ENCODE measurements at places on chromosomes 7 and 10.
A peak's percentile ranks its signal among the peaks of the same experiment; 100 is the strongest.

DNA sequence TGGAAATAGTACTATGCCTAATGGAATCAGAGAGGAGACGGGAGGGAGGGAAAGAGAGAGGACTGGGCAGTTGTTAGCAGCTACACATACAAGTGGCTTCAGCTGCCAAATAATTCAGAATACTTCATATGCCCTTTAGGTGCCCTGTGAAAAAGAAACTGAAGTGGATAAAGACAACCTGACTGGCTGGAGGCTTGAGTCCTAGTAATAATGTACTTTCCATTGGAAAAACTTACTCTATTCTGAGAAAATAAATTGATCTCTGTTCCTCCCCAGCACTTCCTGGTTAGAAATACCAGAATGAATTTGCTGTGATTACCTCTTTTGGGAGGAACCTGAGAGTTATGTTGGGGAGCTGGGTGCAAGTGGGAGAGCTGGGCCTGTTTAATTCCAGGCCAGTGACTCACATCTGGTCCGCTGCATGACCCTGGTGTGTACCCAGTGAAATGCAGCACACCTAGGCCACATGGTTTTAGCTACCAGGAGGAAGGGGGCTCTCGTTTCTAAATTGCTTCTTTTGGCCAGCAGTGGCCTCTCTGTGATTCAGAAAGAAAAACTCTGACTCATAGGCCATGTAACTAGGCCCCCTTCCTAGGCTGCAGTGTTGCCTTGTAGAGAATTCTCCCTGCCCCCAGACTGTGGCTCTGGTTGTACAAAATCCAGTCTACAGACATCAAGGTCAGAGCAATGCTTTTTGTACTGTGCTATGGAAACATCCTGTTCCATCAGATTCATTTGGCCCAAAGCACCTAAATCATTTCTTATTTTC is 6.5 kb downstream of the AGFG2 start:
- no peak for DNase-seq

DNA sequence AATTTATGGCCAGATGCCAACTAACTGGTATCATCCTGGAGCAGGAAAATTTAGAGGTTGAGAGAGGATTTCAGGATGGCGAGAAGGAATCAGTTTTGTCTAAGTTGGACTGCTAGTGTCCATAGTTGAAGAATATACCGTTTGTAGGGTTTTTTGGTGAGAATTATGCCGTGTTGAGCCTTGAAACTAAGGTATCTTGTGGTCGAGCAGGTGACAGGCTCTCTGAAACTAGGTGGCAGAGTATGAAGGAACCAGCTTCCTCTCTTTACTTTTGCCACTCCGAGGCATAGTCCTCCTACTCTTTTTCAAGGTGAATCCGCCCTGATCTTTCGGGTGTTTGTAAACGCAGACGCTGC is 9.7 kb downstream of the MDFIC start:
- DNase-seq = no peak

DNA sequence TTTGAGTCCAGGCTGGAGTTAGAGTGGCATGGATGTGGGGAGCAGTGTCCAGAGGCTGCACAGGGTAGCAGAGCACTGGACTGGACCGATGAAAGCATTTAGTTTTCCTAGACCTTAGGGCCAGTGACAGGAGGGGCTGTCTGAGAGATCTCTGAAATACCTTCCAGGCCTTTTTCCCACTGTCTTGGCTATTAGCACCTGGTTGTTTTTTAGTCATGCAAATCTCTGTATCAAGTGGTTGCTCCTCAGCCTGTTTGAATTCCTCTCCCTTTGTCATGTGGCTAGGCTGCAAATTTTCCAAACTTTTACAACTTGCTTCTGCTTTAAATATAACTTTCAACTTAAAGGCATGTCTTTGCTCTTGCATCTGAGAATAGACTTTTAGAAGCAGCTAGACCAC is 504.3 kb upstream of the VSTM2A start:
- DNase-seq = no peak

GRCh38 chr10:64071218-64071617 is 550.0 kb downstream of the REEP3 start:
- DNase-seq = no peak

- peak; percentile 92 for DNase-seq
These were observed 7.5 kb downstream of the ANKIB1 start for GRCh38 chr7:92253251-92253650.

DNA sequence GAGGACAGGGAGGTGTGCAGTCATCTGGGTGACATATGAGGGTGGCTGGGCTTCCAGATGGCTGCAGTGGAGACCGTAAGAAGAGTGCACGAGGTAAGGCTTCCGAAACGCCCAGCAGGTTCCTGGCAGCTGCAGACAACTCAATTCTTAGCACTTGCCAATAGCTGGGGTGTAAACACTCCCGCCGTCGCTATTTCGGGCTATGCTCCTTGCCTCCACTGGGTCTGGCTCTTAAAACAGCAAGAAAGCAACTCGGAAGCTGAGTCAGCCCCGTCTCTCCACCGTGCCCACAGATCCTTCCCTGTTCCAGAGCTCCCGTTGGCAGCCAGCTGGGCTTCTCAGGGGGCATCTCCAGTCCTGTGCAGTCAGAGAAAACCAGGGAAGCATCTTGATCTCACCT is 6.1 kb upstream of the PDGFA start:
- no peak for DNase-seq

DNA sequence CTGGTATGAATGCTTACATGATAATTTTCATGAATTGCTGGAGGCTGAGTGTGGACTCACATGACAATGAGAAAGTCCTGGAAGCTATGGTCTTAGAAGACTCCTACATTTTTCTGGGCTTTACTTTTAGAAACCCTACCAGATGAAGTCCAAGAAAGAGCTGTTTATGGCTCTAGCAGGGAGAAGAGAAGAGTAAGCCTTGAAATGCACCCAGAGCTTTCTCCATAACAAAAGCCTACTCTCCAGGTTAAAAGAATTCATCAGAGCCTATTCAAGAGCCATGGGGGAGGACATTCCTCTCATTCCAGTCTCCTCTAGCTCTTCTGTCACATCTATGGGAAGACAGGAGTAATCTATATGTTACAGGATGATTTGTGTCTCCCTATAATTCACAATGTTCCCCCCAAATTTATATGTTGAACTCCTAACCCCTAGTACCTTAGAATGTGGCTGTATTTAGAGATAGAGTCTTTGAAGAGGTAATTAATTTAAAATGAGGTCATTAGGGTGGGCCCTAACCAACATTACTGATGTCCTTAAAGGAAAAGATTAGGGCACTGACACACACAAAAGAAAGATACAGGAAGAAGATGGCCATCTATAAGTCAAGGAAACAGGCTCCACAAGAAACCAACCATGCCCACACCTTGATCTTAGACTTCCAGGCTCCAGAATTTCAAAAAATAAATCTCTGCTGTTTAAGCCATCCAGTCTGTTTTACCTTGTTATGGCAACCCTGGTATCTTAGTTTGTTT is 193.8 kb upstream of the PTER start:
- DNase-seq = no peak

- DNase-seq = no peak
These were observed 117.2 kb upstream of the GLCCI1 start for GRCh38 chr7:7851381-7851780.

GRCh38 chr7:139883814-139884213 is 54.8 kb downstream of the TBXAS1 start:
- no peak for DNase-seq

DNA sequence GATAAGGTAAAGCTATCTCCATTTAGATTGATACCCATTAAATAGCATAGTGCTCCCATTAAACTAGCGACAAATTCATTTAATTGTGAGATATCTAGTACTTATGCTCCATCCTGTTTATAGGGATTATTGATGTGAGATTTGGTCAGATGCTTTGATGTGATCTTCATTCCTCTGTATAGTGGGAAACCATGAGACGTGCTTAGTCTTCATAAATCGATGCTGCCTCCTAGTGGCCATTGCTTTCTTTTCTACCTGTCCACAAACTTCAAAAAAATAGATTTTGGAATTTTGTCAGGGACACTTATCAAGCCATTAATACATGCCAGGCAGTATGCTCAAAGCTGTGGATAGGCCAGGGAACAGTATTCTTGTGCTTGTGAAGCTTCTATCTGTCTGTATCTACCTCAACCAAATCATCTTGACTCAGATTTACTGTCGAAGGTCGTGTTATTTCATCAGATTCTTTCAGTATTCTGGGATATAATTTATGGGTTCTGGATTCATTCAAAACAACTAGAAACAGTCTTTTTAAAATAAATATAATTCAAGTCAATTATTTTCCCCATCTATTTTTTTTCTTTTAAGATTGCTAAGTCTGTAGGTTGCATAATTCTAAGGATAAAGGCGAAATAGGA is 12.0 kb downstream of the LSM8 start:
- peak; percentile 63 for DNase-seq

DNA sequence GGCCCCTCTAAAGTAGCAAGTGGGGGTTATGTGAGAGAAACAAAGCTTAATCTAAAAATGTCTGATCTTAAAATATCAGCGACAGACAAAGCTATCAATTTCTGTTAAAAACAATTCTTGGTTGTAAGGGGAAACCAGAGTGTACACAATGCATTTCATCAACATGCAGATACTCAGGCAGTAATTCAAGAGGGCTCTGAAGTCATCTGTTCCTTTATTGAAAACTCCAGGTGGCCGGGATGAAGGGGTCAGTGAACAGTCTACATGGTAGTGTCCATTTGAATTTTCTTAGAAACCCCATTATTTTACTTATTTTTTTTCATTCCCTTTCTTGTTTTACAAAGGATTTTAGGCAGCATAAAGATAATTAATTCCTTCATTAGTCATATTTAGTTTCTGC is 36.7 kb upstream of the BTBD16 start:
- DNase-seq = no peak

DNA sequence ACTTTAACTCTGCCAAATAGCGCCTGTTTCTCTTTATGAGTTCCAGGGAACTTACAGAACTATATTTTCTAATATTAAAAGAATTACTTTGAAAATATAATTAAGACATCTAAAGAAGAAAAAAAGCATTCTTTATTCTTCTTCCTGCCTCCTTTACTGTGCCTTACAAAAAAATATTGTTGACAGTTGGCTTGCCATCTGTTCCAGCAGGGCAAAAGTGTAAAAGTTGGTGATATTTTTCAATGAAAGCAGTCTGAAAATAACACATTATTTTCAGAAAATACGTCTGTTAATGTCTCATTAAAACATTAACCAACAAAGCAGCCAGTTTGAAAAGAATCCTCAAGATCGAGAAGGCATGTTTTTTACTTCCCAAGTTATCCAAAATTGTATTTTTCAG is 1032.2 kb upstream of the LRRTM3 start:
- DNase-seq = no peak

- no peak for DNase-seq
These were observed 20.5 kb downstream of the NOM1 start for GRCh38 chr7:156969972-156970420.

DNA sequence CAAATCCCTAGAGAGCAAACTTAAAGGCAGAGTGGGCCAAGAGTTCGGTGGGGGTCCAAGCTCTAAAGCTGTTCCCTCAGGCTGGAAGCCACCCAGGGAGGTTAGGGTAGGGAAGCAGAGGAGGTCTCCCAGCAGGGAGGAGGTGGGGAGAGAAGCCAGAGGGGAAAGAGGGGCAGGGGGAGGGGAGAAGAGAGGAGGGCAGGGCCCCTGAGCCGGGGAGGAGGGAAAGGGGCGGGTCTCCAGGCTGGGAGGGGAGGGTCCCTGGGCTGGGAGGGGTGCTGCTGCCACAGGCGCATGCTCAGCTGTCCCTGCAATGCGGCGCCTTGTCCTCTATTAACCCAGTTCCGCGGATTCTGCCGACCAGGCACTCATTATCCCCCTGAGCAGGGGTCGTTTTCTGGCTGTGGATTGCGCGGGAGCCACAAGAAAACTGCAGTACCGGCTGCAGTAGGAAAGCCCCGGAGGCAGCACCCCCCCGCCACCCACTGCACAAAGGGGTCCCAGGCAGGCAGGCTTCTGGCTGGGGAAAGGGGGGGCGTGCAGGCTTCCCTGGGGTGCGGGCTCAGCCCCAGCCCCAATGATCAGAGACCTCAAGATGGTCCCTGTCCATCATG is 49.3 kb downstream of the CAMK2B start:
- DNase-seq = no peak

- DNase-seq = no peak
These were observed 3.2 kb downstream of the CDH23 start for GRCh38 chr10:71399946-71400345.

DNA sequence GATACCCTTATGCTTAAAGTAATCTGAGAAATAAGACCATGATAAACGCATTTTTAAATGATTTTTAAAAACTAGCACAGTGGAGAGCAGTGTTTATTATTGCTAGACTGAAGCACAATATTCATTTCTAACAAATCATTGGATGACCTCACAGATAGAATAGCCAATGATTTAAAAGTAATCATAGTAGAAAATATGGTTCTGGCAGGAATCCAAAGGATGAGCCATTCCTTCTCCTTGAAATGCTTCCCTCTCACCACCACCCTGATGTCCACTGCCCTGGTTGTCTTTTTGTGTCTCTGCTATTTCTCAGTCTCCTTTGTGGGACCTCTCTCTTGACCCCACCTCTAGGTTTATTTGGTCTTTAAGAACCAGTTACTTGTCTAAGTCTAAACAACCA is 64.9 kb downstream of the PRKG1 start:
- no peak for DNase-seq

DNA sequence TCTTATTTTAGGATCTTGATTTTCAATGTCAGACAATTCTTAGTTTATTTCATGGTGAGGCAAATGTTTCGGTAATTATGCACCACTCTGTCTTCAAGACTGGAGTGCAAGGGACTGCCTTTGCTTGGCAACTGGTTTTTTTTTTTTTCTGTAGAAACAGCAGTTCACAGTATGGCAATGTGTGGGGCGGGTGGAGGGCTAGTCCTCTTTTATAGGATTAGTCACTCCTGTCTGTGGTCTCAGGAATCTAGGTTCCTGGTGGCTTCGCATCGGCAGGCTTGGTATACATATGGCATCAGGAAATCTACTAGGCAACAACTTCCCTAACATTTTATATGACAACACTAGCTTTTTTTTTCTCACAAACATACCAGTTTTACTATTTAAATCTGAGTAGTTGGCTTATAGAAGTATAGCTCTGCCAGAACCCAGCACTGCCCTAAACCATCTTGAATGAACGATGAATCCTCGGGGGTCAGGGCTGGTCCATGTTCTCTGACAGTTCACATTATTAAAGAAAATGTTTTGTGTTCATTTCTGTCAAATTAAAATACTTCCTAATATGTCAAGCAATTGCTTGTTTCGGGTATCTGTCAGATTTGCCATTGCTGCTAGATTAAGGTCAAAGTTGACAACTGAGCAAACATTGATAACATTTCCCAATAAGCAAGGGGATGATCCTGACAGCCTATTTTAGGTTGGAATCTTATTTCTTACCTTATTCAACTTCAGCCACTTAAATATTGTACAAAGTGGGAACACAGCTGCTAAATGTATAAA is 289.7 kb upstream of the VSTM2A start:
- DNase-seq = no peak

- DNase-seq = no peak
These were observed 365.6 kb downstream of the ANKRD7 start for GRCh38 chr7:118590107-118590506.
